ENCODE measurements at places on chromosomes 16 and 17.

DNA sequence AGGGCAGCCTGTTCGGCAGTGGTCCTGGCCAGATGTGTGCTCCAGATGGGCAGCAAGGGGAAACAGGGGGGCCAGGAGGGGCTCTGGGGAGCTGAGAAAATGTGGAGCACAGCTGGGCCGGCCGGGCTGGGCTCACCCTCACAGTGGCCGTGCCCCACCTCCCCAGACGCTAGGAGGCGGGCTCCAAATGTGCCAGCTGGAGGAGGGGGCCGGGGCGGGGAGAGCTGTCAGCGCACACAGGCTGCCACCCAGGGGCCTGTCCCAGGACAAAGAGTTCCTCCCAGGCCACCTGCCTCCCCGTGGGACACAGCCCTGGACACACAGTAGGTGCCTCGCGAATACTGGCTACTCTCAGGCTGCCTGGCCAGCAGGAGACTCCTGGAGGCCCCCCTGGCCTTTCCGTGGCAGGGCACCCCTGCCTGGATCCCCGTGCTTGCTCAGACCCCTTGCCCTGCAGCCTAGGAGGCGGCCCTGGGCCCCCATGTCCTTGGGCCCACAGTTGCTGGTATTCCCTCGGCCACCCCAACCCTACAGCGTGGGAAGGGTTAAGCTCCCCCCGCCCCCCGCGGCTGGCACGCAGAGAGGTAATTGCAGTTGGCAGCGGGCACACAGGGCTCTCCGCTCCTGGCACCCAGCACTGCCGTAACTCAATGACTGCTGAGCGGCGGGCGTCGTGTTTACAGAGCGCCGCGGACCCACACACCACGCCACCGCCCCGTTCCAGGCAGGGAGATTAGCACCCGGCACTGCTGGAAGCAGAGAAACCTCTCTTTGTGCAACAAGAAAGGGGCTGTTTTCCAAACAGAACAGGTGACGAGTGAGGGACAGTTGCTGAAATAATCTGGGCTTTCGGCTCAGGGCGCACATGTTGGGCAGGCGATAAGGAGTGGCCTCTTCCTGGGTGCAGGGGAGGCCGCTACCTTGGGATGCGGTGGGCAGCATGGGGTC lies 32.2 kb downstream of the BAHCC1 start:
- DNase-seq, result no peak

DNA sequence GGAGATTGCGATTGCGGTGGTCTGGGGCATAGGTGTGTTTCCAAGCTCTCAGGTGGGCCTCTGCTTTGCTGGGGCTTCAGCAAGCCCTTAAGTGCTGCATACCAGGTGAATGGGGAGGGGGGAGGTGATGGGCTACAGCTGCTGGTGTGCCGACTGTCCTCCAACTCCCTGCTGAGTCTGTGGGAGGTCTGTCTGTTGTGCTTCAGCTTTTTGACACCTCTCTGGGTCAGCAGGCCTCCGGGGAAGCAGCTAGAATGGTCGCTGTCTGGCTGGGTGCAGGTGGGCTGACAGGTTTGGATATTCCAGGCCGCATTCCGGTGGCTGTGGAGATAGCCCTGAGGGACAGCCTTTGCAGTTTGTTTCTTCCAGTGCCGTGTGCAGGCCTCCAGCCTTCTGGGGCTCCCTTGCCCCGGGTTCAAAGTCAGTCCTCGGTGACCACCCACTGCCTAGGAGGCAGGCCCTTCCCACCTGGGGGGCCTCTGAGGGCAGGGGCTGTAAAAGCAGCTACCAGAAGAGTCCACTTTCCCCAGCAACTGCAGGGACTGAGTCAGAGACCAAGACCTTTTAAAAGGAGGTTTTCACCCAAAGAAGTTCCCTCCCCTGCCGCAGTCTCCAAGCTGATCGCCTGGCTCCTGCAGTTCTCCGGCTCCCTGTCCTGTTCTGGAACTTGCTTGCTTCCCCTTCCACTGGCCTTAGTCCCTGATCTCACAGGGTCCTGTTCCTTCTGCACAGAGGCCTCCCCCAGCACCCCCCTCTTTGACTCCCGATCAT lies 2.0 kb upstream of the TTYH2 start:
- peak; percentile 43 for DNase-seq

DNA sequence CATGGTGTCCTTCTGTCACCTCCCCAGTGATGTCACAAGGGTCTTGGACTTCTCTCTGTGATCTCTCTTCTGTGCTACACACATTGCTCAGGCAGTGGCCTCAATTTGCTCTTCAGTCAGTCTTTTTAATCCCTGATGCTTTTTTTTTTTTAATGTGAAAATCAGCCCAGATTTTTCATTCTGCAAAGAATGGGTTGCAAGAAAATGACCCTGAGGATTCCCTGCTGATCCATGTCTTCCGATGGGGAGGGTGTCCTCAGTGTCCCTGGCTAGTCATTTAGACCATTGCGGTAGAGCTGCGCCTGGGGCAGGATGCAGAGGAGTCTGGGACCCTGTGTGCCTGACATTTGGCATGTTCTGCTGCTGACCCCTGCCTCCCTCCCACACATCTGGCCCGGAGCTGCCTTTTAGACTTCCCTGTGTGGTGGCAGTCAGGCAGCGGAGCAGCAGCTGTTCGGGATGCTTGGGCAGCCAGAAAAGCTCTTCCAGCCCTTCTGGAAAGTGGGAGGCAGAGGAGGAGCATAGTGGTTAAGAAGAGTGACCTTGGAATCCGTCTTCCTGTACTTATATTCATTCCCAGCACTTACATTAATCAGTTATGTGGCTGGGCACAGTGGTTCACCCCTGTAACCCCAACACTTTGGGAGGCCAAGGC lies 12.3 kb downstream of the GPT2 start:
- no peak for DNase-seq

GRCh38 chr17:4326608-4327007 lies 39.9 kb downstream of the UBE2G1 start:
- no peak for DNase-seq

DNA sequence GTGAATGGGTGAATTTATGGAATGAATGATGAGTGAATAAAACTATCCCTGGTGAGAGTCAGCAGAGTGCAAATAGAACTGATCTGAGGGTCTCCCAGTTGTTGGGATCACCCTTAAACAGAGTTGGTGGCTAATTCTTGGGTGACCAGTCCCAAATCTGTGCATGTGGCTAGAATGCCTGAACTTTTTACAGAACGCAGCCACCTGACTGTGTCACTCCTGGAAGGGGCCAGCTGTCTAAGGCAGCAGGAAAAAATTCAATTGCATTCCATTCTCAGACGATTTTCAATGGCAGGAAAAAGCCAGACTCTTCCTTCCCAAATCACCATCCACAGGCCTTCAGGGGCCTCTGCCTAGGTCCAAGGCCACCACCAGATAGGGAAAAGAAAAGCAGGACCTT lies 43.5 kb downstream of the BEAN1 start:
- DNase-seq, result no peak

- DNase-seq, result no peak
Measured at GRCh38 chr17:46154151-46154816, 38.9 kb downstream of the KANSL1 start.

DNA sequence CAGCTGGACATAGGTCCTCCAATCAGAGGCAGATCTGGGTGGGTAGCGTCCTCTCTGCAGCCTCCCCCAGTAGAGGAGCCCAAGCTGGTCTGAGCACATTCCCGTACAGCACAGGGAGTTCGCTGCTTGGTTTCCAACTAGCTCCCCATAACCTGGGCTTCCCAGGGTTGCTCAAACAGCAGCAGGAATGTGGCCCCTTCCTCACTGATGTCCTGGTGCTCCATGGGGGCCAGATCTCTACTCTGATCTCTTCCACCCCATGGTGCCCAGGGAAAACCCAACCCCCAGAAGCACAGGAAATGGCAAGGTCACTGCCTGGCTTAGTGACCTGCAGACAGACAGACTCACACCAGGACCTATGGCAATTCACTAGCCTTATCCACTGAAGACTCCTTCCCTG lies 11.1 kb upstream of the MMP2 start:
- no peak for DNase-seq

DNA sequence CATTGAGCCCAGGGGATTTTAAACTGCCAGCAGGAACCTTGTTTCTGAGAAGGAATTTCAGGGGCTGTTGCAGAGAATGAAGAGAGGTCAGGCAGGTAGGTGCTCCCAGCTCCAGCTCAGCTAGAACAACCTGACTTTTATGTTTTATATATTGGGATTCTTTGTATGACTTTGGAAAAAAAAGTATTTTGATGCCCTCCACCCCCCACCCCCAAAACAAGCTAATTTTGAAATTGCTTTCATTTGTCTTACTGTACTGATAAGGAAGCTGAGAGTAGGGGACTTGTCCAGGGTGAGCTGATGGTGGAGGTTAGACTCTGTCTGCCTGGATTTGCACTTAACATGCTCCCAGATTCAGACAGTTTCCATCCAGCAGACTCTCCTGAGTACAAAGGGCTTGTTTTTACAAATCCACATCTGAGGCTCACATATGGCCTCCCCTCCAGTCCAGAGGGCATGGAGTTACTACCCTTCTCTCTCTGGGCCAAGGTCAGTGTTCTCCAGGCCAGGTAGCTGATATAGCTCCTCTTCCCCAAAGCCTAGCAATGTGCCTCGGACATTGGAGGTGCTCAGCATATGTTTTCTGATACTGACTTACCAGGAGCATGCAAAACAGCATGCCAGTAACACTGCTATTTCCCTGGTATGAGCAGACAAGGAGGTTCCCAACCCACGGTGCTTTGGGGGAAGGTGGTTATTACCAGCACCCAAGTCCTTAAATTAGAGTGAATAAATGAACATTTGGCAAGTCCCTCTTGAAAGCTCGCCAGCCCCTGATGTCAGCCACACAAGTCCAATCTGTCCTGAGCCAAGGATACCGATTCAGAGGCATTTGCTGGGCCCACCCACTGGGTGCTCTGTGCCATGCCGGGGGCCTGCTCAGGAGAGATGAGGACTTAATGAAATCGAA lies 11.3 kb downstream of the STX1B start:
- no peak for DNase-seq

DNA sequence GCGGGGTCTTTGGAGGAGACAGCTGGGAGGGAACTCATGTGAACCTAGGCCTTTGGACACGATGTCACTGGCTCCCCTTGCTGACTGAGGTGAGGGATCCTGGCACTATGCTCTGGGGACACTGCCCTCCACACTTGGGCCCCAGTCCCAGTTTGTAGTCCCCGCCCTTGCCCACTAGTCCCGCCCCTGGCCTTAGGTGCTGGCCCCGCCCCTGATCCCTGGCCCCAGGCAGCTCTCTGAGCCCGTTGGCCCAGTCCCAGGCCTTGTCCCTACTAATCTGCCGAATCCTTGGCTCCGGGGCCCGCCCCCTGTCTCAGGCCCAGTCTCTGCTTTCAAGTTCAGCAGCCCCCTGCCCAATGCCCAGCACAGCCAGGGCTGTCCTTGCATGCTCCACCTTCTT lies 61.0 kb downstream of the SMPD3 start:
- no peak for DNase-seq

DNA sequence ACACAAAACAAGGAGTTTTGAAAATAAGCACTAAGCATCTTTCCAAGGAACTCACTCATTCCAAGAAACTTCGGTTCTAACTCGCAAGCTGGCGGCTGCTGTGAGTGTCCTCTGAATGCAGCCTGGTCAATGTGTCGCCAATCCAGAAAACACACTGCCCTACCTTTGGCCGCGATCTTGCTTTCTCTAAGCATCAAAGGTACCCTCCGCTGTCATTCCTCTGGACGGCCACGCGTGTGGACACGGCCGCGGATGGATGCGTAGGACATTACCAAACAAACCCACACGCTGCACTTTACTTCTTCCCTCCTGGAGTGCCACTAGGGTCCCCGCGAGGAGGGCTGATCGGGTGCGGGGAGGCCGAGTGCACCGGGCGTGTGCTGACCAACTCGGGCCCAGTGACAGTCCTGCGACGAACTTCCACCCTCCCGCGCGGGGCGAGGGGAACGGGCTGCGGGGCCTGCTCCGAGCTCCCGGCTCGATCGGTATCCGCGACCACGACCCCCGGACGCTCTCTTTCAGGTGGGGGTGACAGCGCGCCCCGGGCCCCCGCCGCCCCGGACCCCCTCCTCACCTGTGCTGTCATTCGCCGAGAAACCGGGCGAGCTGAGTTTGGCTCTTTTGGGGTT lies 1.1 kb downstream of the CREBBP start:
- no peak for DNase-seq

DNA sequence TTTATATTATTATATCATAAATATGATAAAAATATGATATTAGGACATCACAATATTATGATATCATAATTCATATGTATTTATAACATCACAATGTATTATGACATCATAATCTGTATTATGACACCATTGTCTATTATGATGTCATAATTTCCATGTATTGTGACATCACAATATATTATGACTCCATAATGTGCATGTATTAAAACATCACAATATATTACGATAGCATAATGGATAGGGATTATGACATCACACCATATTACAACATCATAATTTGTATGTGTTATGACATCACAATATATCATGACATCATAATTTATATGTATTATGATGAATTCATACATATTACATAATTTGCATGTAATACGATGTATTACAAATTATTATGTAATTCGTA lies 1755.9 kb downstream of the TP53TG3F start:
- no peak for DNase-seq

GRCh38 chr17:1485423-1486376 lies 6.8 kb downstream of the MYO1C start:
- DNase-seq, result no peak

DNA sequence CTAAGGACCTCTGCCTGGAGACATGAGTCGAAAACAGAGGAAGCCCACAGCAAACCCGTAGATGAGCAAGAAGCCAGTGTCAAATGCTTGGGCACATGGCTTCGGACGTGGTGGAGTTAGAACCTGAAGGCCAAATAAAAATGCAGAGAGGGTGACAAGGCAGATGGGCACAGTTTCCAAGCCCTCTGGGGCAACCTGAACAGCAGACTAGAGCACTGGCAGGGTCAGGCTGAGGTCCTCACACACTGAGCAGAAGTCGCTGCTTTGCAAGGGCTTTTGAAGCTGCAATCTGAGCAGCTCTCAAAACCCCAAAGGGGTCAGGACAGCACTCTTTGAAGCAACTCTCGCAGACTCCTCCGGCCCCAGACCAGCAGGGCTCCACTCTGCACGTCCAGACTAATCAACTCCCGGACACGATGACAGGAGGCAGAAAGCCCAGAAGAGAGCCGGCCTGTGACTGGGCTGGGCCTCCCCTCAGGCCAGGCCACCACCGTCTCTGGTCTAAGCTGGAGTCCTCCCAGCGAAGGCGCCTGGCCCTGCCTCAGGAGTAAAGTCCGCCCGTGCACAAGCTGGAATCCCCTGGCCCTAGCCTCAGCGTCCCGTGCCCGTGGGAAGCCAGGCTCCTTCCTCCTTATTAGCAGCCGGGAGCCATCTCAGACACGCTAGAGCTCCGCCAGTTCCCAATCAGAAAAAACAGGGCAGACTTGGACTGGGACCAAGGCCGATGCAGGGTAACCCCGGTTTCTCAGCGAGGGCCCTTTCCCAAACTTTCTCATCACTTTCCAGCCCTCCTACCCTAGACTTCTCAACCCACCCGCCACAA lies 924 bp downstream of the SMARCD2 start:
- DNase-seq, result no peak

GRCh38 chr17:71464241-71464640 lies 656.6 kb upstream of the SOX9 start:
- DNase-seq, result no peak

DNA sequence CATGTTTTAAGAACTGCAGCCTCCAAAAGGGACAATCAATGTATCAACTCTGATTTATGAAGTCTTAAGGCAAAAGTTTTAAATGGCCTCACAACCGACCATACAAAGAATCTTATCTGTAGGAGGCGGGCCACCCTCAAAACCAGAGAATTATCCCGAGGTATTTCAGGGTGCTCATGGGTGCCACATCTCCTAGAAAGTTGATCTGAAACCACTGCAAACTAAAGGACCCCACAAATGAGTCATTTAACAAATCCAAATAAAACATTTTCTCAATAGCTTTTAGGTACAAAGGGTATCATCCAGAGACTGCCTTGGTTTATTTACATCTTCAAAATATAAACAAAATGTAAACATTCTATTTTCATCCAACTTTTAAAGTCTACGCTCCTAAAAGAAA lies 6.8 kb downstream of the ERN1 start:
- DNase-seq, result no peak

All from activated CD8-positive, alpha-beta memory T cell treated with anti-CD3 and anti-CD28 coated beads for 48 hours (primary cell).